Activated T-helper 17 cell treated with anti-CD3 and anti-CD28 coated beads, Interleukin-2, amount 50 U/mL, for 72 hours (primary cell): ENCODE measurements at places on chromosomes 5 and 9. TPM values are rescaled to one million over a fixed set of nuclear protein-coding genes. Genes with fewer than 3 reads are reported as not detected.

GRCh38 chr5:172150514-172151425 is 37.3 kb downstream of the STK10 start:
- ATAC-seq: peak; percentile 82

GRCh38 chr9:126947529-126947928 is 32.9 kb downstream of the RALGPS1 start:
- no peak for ATAC-seq

The GHR gene
- not detected for total RNA-seq

DNA sequence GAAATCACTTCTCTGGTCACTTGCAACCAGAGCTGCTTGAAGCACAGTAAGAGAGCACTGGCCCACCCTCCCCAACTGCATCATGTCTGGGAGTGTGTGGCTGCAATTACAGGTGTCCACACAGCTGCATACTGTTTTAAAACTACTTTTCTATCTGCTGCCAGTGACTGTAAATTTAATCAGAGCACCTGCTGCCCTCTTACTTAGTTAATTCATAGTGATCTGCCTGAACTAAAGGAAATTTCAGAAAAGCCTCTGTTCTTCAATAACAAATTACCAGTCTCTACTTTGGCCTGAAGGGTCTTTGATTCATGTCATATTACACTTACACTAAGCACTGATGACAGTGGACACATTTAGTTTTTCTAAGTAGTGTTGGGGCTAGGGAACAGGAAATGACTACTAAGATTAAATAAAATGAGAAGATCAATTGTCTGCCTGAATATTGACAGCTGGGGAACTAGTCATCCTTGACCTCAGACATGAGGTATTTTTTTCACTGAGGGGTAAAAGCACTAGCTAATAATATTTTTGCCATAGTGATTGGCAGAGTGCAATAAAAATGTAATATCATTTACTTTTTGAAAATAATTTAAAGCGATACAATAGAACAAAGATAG is 788.9 kb upstream of the GRAMD2B start:
- no peak for ATAC-seq

The TNFSF8 gene
- total RNA-seq: 20.1 TPM

DNA sequence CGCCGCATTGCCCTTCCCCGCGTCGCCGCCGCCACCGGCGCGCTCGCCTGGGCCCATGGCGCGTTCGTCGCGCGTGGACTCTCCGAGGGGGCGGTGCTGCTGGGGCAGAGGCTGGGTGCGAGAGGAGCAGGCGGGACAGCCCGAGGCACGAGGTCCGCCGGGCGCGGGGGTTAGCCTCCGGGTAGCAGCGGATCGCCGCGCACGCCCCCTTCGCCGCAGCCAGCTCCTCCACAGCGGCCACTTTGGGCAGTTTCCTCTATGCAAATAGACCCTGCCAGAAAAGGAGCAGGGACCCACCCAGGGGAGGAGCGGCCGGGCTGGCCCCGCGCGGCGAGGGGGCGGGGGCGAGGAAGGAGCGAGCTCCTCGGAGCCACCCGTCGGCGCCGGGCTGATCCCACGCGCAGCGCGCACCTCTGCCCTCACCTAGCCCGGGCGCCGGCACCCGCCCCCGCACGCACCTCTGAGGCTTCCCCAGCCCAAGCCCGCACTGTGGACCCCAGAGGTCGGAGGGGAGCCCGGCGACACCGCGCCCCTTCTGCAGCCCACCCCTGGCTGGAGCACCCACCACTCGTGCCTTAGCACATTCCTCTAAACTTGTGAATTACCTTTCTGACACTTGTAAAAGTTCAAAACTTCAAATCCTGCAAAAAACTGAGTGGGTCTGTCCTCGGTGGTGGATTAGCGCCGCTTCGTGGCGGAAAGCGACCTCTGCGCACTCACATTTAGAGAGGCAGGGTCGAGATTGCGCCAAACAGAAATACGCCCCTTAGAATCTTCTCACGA is at the start of gene COL23A1:
COL23A1 (minus strand) TSS at position 253 of the 783 bp plus-strand sequence.
- peak; percentile 59 for ATAC-seq

The FAM163B gene
- not detected for total RNA-seq

- ATAC-seq: no peak
Observed at GRCh38 chr5:16759147-16759773, 142.5 kb upstream of the RETREG1 start.

The NMRK1 gene
- total RNA-seq: 39.6 TPM

GRCh38 chr9:136401173-136401922 is 1.4 kb upstream of the SNAPC4 start:
- no peak for ATAC-seq
